ENCODE measurements at places on chromosomes 1 and 21.

DNA sequence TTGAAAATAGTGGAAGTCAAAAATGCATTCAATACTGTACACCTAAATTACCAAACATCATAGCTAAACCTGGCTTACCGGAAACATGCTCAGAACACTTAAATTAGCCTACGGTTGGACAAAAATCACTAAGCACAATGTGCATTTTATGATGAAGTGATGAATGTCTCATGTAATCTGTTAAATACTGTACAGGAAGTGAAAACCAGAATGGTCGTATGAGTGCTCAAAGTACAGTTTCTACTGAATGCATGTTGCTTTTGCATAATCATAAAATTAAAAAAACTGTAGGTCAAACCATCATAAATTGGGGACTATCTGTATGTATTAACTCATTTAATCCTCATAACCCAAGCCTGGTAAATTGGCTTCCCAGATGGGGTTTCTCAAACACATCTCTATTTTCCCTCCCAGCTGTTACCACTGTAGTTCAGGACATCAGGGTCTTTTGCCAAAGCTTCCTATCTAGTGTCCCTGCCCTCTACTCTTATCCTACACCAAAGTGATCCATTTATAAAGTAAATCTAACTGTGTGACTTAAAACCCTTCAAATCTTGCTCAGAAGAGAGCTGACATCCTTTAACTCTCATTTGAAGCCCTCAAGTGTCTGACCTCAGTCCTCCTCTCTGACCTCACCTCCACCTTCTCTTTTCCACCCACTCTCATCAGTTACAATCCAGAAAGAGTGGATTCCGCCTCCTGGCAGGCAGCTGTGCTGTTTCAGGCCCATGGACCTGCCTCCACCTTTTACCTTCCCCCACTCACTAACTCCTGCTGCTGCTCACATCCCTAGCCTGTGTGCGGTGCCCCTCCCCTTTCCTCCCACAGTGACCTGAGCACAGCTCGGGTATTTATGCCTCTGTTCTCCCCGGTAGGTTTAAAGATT is 356.4 kb upstream of the ST6GALNAC5 start:
- no peak for DNase-seq

- DNase-seq: no peak
Measured at GRCh38 chr1:59029411-59030167, 245.7 kb upstream of the JUN start.

DNA sequence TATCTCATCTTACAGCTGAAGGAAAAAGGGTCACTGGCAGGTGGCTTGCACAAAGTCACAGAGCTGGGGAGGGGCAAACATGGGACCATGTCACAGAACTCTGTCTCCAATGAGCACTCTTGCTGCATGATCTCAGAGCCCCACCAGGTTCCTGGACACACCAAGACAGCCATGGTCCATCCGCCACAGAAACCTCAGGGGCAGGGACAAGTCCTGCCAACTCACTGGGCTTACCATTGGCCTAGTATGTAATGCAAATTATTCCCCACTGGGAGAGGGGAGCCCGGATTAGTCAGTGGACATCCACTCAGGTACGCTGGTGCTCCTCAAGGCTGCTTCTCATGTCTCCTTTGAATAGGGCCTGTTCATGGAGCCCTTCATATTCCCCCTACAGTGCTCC is 14.2 kb downstream of the S100A7A start:
- no peak for DNase-seq

DNA sequence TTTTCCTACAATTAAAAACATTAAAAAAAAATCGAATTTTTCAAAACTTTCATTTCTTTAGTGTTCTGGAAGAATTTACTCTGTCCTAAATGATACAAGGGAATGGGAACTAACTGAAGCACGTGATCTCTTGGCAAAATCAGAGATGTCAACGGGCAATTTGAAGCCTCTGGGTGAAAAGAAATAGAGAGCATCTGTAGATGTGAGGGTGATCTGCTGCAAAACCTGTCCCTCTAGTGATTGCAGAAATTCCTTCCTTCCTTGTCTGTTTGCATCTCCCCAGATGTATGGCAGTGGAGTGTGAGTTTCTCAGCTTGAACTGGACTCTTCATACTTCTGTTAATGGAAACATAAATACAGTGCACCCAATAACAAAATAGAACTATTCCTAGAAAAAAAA is 100.5 kb upstream of the S1PR1 start:
- DNase-seq: no peak

GRCh38 chr1:82079607-82080006 is 278.9 kb downstream of the ADGRL2 start:
- no peak for DNase-seq

GRCh38 chr1:41842993-41843755 is 75.5 kb downstream of the HIVEP3 start:
- DNase-seq: no peak

DNA sequence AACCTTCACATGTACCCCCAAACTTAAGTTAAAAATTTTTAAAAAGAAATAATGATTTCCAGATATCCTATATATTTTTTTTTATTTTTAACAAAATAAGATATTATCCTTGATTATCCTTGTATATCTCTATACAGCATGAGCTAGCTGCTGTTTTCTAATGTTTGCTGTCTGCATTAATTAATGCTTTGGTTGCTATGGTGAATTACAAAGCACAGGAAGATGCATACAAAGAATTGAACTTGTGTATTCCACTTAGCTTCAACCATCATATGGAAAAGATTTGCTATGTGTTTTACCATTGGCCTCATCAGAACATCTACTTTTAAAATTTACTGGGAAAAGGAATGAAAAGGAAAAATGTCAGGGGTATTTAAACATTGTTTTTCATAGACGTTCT is 35.4 kb downstream of the VPS45 start:
- DNase-seq: no peak

DNA sequence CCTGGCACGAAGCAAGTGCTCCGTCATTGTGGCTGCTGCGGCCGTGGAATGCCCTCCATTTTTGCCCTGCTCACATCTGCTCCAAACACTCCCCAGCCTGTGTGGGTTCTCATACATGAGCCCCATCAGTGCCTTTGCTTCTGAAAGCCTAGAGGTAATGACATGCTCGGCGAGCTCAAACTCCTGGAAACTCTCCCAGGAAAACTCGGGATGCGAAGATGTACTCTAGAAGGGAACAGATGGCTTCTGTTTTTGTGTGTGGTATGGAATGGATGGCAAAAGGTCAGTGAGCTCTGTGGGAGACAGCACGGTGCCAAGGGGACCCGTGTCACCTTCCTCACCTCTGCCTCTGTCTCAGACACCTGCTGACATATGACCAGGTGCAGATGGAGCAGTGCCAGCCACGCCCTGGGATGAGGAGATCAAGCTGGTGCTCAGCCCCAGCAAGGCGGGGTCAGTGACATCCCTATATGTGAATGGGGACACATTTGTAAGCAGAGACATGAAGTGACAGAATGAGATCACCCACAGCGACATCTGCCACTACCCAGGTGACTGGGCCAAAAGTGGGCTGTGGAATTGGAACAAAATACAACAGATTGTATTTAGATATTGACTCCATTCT is 84.1 kb upstream of the COX20 start:
- DNase-seq: no peak

DNA sequence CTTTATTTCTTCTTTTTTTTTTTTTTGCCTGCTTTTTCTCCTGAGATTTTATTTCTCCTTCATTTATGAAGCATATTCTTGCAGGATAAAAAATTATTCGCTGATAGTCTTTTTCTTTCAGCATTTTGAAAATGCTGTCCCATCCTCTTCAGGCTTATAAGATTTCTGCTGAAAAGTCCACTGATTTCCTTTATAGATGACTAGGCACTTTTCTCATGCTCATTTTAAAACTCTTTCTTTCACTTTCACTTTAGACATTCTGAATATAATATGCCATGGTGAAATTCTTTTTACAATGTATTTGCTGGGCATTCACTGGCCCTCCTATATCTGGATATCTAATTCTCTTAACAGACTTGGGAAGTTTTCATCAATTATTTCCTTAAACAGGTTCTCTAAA is 25.5 kb upstream of the GTF2B start:
- DNase-seq: no peak

- no peak for DNase-seq
Measured at GRCh38 chr1:22875841-22876240, 96.8 kb downstream of the LACTBL1 start.

DNA sequence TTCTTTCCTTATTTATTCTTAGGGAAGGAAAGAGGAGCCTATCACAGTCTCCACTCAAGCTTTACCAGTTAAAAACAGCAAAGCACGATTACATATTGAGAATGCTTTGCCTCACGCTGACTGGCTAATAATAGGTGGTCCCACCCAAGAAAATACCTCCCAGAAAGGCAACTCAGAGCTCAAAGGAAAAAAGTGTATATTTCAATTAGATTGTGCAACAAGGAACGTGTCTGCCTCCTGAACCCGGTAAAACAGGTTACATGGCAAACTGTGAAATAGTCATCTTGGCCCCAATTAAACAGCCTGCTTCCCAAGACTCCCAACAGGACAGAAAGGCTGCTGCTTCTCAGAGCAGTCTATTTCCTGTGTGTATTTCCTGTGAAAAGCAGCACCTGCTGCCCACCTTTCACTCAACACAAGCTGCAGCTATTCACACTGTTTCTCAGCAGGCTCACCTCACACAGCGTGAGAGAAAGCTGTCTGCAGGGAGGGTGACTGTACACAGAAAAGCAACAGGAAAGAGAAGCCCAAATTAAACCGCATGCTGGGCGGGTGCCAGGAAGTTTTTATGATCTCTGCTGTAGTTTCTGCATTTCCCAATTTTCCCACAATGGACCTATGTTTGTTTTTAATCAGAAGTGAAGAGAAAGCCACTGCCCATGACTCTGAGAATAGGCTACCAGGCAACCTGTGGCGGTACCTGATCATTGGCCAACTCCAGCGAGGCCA is 44.0 kb downstream of the URB1 start:
- no peak for DNase-seq

- DNase-seq: no peak
Measured at GRCh38 chr1:182129398-182129797, 67.9 kb upstream of the ZNF648 start.

DNA sequence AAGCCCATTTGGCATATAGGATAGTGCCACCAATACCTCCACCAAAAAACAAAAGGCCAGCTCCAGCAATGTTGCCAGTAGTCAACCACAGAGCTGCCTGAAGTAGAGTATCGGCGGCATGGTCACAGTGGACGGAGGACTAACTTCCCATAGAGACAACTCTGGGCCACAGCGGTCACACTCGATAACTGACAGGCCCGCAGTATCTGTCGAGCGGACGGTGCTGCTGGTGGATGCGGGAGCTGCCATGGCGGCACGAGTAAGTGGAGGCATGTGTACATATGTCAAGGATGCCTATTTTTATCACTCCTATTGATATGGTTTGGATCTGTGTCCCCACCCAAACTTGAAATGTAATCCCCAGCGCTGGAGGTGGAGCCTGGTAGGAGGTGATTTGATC is 4.1 kb downstream of the KRTAP12-1 start:
- no peak for DNase-seq

- no peak for DNase-seq
Measured at GRCh38 chr21:37165586-37165985, 92.5 kb downstream of the TTC3 start.

DNA sequence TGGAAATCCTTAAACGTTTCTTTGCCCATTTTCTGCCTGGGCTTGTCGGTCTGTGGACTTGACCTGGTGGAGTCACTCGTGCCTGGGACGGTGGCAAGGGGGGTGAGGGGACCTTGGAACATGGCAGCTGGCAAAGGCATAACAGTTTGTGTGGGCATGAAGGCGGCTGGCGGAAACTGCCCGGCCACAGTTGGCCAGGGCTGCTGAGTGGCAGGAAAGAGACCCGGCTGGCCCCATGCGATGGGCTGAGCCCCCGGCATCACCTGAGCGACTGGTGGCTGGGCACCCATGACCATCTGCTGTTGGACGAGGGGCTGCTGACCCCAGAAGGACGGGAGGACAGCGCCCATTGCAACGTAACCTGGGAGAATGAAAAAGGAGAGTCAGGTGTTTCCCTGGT is 49.3 kb upstream of the C8B start:
- DNase-seq: no peak

DNA sequence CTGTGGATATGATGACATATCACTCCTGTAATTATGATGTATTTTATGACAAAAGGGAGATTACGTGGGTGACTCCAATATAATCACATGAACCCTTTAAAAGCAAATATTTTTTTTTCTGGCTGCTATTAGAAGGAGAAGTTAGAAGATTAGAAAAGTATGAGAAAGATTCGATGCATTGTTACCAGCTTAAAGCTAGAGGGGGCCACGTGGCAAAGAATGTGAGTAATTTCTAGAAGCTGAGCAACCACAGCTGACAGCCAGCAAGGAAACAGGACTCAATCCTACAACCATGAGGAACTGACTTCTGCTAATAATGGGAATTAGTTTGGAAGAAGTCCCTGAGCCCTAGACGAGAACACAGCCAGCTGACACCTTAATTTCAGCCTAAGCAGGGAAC is 56.3 kb upstream of the C1orf87 start:
- DNase-seq: no peak

GRCh38 chr1:206505702-206506355 is 1.5 kb upstream of the RASSF5 start:
- no peak for DNase-seq

DNA sequence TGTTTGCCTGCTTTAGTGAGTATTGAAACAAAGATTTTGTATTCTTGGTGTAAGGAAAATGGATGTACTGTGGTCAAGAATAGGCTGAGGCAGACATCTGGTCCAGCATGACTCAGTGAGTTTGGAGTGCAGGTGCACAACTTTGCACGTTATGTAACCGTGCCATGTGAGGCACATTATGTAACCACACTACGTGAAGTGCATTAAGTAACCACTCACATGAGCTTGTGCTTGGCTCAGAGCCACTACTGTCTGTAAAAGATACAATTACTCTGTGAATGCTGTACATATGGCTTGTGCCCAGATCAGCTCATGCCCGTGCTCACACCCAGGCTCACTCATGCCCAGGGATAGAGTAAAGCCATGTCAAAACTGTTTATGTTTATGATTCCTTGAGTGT is 216.8 kb downstream of the CTH start:
- DNase-seq: no peak

DNA sequence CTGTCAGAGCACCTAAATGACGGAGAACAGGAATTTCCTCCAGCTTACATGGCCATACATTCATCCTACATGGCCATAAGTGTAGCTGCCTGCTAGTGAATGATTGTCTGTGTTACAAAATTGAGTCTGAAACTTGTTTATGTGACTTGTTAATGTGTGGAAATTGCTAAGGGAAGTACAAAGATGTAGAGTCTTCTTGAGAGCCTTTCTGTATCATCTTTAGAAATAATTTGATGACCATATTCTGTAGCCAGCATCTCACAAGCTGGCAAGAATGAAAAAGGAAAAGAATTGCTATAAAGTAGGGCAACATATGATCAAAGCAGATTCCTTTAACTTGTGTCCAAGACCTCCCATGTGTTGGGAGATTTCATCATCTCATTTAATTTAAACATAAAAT is 339.2 kb upstream of the LRRC7 start:
- no peak for DNase-seq
